AG04449 (cell line): ENCODE measurements at places on chromosomes 4 and X.

DNA sequence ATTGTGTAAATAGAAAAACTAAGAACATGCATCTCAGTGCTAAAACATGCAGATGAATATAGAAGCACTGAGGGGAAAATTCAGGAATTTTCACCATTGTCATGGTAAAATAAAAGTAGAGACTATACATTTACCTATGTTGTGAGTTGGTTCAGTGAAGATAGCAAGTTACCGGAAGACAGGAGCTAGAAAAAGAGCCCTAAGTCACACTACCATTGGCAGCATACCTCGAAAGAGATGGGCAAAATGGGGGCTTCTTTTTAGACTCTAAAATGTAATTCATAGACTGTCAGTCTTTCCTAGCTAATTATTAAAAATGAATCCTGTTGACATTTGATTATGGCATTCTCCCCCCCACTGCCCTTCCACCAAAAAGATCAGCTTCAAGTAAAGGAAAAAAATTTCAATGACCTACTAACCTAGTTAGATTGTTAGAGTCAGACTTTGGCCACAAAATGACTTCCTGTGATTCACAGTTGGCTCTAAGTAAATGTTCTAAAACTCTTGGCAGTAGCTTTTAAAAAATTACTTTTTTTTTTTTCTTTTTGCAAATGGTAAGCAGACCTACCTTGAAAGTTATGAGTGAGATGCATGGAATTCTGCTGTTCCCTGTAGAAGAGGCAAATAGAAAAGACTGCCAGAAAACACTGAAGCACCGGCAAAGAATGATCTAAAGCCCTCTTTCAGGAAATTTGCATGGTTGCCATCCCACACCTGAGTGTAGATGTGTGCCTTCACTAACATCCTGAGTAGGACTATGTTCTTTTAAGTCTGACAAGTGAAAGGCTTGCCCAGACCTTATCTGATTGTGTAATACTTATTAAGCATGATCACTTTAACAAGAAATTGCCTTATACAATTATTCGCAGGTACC lies 26.4 kb upstream of the ARSJ start:
- peak; percentile 23 for DNase-seq

DNA sequence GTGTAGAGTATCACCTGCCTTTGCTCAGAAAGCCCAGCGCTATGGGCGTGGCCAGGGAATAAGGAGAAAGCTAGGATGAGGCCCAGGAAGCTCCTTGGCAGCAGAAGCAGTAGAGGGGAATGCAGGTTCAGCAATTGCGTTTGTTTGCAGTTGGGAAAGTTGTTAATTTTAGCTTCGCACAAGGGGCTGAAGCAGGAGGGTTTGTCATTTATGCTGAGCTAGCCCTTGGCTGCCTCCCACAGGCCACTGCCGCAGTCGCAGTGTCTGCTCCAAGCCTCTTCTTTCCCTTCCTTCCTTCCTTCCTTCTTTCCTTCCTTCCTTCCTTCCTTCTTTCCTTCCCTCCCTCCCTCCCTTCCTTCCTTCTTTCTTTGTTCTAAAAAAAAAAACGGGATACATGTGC lies 21.5 kb downstream of the FRMPD3 start:
- DNase-seq: no peak

- DNase-seq: no peak
Measured at GRCh38 chr4:85149676-85150075, 183.2 kb upstream of the WDFY3 start.

GRCh38 chr4:73740353-73740778 lies at the start of gene CXCL8:
TSS of gene CXCL8 (plus strand) at chr4:73740569. CDS start at chr4:73740659, 90 bp downstream.
- no peak for DNase-seq

DNA sequence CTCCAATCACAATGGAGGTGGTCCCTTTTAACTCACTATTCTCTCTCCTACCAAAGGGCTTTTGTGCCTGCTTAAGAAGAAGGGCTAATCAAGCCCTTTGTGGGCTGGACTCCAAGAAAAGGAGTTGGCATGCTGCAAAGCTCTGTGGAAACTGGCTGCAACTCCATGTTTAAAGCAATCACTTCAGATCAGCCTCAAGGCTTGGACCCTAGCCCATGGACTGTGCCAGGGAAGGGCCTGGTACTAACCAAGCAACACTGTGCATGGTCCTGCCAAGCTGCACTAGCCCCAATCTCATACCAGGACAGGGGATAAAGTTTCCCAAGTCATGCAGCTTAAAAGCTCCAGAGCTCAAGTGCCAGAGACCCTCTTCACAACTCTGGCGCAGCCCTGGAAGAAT lies 86.7 kb downstream of the ATP8A1 start:
- no peak for DNase-seq

GRCh38 chr4:64780664-64781063 lies 371.4 kb upstream of the TECRL start:
- no peak for DNase-seq

DNA sequence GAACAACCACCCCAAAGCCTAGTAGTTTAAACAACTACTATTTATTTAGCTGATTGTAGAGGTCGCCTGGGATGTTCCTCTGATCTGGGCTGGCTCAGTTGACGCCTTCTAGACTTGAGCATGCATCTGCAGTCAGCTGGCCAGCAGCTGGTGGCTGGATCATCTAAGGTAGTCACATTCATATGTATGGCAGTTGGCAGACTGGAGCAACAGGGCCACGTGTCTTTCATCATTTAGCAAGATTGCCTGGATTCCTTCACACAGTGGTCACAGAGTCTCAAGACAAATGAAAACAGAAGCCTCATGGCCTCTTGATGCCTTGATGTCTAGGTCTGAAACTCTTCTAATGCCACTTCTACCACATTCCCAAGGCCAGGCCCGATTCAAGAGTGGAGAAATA lies 220.6 kb upstream of the S100G start:
- DNase-seq: no peak
